Effector CD8-positive, alpha-beta T cell (primary cell): ENCODE measurements at places on chromosomes 1 and 21.

DNA sequence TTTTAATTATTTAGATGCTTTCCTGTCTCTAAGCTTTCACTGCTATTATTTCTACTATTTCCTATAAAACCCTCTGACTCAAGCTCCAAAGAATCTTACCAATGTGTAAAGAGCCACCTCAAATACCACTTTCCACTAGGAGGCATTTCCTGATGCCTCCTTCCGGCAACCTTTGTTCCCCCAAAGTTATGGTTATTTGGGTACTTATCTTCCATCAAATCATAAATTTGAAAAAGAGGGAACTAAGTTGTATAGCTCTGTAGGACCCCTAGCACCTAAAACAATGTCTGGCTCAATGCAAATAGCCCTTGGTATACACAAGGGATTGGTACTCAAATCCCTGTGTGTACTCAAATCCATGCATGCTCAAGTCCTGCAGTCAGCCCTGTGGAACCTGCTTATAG, 79.6 kb downstream of the NME7 start:
- no peak for DNase-seq

GRCh38 chr1:86957221-86957620, 42.8 kb downstream of the HS2ST1 start:
- no peak for DNase-seq

- no peak for DNase-seq
Measured at GRCh38 chr1:223813645-223814044, 32.1 kb downstream of the TP53BP2 start.

DNA sequence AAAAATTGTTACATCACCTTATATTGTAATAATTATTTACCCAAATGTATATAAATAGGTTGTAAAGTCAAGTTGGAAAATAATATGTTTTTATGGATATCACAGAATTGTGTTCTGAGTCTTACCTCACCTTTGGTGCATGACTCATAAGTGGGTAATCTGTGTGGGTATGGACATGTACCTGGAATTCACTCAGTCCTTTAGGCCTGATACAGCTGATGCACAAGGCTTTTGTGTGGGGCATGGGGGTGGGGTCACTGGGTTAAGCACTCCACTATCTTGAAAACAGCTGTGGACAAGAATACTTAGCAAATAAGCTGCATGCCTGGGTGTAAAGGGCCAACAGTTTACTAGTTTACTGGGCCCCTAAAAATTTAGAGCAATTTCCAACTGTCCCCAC, 34.4 kb downstream of the INKA2 start:
- DNase-seq, result no peak

GRCh38 chr1:47396671-47397196, 19.4 kb upstream of the FOXE3 start:
- no peak for DNase-seq

DNA sequence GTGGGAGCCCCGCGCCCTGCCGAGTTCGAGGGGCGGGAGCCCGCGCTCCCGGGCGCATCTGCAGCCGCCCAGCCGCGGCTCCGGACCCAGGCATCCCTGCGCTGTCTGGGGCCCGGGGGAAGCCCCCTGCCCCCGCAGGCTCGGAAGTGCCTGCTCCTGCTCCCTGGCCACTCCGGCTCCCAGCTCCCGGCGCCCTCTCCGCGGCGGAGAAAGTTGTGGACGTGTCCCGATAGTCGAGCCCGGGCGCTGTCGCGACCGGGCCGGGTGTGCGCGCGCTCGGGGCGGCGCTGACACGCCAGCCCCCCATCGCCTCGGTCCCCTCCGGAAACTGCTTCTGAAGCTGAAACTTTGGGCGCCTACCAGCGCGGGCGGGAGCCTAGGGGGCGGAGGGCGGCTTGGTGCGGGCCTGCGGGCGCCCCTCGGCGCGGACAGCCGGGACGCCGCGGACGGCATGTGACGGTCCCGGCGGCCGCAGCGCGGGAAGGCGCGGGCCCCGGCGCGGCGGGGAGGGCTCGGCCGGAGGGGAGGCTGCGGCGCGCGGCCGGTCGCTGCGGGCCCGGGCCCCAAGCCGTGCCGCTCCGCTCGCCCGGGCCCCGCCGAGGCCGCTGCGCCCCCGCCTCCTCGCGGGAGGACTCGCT, 515 bp downstream of the MAN1C1 start:
- DNase-seq, result peak; percentile 26
